ENCODE measurements at places on chromosomes 13 and 19.

DNA sequence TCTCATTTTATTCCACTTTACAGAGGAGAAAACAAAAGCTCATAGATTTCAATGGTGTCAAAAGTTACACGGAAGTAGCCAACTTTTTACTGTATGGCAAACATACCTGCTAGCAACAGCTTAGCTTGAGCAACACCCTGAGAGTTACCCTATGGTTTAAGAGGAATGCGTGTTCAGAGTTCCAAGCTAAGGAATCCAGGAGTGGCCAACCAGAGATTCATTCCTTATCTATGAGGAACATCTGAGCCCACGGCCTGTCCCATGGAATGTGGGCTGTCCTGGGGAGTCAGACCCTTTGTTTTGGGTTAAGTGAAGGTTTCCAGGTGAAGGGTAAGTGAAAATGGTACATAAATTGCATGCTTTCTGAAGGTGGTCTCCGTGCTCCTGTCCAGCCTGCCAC is 67.5 kb downstream of the STARD13 start:
- DNase-seq: peak; percentile 82

- no peak for DNase-seq
Observed at GRCh38 chr13:38180670-38181069, 169.0 kb upstream of the UFM1 start.

DNA sequence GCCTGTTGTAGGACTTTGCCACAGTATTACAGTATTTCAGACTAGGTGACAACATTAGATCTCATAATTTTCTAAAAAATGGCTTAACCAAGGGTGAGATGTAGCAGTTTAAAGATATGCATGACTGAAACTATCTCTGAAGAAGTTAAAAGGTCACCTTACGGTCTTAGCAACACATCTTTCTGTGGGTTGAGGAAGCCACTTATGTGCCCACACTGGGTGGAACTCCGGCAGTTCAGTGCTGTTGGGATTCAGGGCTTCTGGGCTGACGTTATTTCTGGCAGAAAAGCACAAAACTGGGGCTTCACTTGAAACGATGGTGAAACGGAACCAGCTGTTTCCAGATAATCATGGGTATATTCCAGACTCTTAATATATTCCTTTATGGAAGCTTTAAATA is 697.3 kb downstream of the PCDH9 start:
- DNase-seq: no peak

GRCh38 chr13:86445206-86445605 is 646.0 kb upstream of the SLITRK6 start:
- peak; percentile 4 for DNase-seq

DNA sequence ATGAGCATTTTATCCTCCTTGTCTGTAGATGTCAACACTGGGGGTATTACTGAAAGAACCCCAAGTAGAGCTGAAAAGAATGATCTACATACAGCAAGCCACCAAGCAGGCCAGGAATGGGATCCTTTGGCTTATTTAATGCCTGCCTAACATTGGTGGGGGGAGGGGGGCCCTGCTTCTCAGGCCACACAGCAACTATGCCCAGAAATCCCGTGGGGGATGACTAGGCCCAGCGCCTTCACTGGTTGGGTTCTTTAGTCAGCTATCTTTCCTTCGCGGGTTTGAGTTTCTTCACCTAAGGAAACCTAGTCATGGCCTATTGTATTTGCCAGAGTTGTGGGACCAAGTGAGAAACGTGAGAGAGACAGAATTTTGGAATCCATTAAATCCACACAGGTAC is 80.5 kb downstream of the CCNA1 start:
- DNase-seq: no peak

DNA sequence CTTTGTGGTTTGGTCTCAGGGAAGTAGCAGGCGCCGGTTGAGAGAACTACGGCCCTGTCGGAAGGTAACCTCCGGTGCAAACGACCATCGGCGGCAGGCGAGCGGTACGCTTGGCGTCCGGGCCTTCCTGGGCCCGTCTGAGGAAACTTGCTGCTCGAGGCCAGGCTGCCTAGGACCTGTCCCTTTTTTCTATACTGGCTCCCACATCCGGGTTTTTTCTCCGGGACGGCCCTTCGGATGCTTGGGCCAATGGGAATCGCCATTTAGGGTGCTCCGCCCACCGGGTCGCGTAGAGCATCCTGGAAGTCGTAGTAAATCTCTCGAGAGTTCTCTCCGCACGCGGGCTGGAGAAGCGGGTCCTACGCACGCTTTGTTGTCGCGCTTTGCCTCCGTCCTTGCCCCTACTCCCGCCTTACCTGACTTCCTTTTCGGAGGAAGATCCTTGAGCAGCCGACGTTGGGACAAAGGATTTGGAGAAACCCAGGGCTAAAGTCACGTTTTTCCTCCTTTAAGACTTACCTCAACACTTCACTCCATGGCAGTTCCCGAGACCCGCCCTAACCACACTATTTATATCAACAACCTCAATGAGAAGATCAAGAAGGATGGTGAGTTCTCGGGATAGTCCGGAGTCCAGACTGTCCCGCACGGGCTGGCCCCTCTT is at the start of gene SNRPA:
Gene SNRPA, plus strand, starts transcription at position 330 of the 664 bp plus-strand sequence. Its CDS starts 206 bp downstream, at position 536.
- DNase-seq: peak; percentile 95

DNA sequence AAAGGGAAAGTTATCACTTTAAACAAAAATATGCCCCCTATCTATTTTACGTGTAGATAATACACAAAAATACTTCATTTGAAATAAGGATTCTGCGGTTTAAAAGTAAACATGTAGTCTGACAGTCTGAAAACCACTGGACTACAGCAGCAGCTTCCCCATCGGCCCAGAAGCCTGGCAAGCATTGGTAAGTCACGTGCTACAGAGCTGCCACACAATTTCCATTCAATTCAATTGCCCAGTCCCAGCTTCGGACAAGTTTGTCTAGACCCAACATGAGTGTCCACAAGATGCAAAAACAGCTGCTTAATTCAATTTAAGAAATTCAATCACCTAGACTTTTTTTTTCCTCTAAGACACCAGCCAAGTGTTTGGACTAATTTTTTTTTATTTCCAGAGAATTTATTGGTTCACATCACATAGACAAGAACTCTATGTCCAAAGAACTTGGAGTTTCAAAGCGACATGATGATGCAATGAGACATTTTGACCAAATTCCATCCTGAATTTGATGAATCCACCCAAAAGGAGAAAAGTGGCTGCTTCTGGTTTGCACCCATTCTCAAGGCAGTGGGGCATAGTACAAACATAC is 458.9 kb downstream of the COG6 start:
- peak; percentile 26 for DNase-seq

GRCh38 chr13:75024602-75025001 is 457.4 kb downstream of the TBC1D4 start:
- no peak for DNase-seq

GRCh38 chr19:7395360-7396066 is 46.8 kb downstream of the ARHGEF18 start:
- DNase-seq: no peak

GRCh38 chr19:2494084-2494446 is 18.1 kb downstream of the GADD45B start:
- DNase-seq: peak; percentile 88

- no peak for DNase-seq
Observed at GRCh38 chr19:17125062-17125727, 49.6 kb downstream of the MYO9B start.

- DNase-seq: no peak
Observed at GRCh38 chr13:113604186-113604585, 19.6 kb downstream of the TFDP1 start.

- peak; percentile 30 for DNase-seq
Observed at GRCh38 chr19:18379803-18380747, 5.9 kb upstream of the GDF15 start.

DNA sequence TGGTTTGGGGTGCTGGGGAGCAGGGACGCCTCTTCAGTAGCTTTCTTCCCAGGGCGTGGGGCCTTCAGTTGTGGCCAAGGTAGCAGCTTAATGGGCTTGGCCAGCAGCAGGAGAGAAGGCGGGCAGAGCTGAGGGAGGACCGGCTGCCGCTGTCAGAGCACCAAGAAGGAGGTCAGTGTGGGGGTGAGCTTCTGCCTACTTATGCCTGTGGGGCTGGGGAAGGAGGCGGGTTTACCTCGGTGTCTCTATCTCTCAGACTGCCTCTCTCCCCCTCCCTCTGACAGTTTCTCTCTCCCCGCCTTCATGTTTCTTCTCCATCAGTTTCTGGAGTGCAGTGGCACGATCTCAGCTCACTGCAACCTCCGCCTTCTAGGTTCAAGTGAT is at the start of gene CAPN12:
Gene CAPN12, minus strand, starts transcription at position 177 of the 384 bp plus-strand sequence. CDS start 309 bp downstream, outside the sequence.
- DNase-seq: no peak

GRCh38 chr13:89733829-89734228 is 1613.7 kb upstream of the MIR17HG start:
- no peak for DNase-seq

DNA sequence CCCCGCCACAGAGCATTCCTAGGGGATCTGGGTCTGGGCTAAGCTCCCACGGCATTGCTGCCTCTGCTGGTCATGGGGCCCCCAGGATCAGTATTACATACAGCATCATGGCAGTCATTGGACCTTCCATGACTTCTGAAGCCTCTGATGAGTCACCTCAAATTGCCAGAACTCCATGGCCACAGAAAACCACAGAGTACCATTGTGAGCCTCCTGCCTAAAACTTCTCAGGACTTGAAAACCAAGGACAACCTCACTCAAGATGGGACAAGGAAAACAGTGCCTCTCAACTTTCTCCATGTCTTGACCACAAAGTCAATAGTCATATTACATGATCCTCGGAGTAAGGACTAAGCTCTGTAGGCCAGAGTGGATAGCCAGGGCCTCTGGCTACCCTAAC is 306.0 kb downstream of the GPC5 start:
- DNase-seq: no peak

- no peak for DNase-seq
Observed at GRCh38 chr19:5881543-5882299, 11.4 kb upstream of the FUT5 start.

DNA sequence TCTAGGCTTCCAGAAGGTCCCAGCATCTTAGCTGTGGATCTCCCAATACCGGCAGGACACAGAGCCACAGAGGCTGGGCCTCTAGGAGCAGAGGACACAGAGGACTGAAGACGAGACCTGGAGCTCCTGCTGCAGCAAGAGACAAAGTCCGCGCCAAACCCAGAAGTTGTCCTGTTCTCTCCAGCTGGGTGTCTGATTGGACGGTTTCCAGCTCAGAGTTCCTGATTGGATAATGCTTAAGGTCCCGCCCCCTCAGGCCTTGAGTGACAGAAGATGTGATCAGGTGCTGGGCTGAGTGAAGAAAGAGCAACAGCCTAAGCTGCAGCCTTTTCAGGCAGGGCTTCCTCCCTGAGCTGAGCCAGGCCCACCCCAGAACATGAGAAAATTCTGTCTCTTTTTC is 59.9 kb upstream of the ZNF85 start:
- DNase-seq: no peak

GRCh38 chr13:62682788-62683187 is 1267.1 kb upstream of the PCDH20 start:
- DNase-seq: no peak

- DNase-seq: no peak
Observed at GRCh38 chr13:23695711-23696464, 125.7 kb downstream of the TNFRSF19 start.

- no peak for DNase-seq
Observed at GRCh38 chr19:30662211-30662861, 290.2 kb downstream of the ZNF536 start.

DNA sequence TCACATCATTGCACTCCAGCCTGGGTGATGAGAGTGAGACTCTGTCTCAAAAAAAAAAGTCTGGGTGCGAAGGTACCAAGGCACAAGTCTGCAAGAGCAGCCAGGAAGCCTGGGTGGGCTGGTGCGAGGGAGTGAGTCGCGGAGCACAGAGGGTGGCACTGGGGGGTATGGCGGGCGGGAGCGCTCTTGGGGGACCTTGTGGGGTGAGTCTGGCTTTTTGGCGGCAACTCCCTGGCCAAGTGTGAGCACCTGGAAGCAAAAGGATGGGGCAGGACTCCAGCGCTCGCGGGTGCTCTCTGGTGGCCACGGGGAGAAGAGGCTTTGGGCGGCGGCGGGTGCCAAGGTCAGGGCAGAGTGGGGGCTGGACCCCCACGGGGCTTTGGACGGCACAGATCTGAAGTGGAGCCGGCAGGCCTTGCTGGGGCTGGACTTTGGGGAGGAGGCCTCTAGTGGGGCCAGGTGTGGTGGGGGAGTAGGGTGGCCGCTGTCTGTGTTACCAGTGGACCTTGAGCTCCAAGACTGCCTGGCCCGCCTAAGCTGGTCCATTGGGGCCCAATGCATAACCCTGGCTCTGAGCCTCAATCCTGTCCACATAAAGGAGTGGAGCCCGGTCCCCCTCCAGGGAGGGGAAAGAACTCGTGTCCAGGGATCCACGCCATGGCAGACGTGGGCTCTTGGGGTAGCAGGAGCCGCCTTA is 1.6 kb downstream of the P2RY11 start:
- peak; percentile 23 for DNase-seq

- DNase-seq: peak; percentile 74
Observed at GRCh38 chr13:94431574-94431973, 47.9 kb downstream of the DCT start.

DNA sequence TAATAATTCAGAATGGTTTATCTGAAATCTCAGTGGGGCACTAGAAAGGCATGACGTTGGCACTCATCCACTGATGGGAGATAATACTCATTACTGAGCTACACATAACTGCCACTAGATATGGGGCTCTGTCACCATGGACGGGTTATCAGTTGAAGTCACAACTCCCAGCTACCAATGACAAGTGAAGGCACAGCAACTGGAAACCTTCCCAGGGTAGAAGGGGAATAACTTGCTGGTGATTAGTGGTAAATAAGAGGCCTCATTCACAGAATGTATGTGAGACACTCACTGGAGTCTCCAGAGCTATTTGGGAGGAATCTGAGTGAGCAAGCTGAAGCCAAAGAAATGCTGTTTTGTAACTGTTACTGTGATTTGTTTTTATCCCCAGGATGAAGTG is 249.6 kb downstream of the ENOX1 start:
- DNase-seq: peak; percentile 94

DNA sequence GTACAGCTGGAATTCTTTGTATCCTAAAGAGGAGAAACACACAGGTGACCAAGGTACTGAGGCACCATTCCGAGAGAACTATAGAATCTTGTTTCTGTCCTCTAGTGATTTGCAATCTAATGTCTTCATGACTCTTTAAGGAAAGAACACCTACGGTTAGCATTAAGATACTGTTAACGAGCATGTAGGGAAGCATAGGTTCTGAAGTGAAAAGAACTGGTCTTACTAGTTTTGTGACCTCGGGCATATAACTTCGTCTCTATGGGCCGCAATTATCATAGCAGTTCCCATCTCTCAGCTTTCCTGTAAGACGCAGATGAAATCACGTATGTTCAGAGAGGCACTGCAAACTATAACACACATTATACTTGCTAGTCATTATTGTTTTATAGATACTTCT is 193.0 kb upstream of the NBEA start:
- DNase-seq: no peak

GRCh38 chr19:7434391-7434790 is 54.4 kb downstream of the PEX11G start:
- no peak for DNase-seq

- peak; percentile 98 for DNase-seq
Observed at GRCh38 chr19:4744451-4745174, 21.0 kb upstream of the DPP9 start.

DNA sequence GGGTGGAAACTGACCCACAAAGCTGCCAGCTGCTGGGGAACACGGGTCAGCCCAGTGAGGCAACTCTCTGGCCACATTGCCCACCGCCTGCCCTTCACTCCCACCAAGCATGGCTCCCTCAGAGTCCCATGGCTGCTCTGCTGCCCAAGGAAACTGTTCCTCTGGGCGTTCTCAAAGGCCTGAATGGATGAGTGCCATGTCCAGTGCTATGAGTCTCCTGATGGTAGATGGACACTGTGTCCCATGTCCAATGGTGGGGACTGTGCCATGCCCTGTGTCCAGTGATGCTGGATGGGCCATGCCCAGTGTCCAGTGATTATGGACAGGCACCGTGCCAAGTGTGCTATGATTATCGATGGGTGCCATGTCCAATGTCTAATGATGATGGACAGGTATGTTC is 88.8 kb downstream of the ANKRD10 start:
- DNase-seq: no peak
